Smooth muscle cell of the brain vasculature (primary cell): ENCODE measurements at places on chromosomes 16 and 17.

GRCh38 chr17:3621146-3621720, 12.0 kb upstream of the TRPV1 start:
- DNase-seq = no peak

DNA sequence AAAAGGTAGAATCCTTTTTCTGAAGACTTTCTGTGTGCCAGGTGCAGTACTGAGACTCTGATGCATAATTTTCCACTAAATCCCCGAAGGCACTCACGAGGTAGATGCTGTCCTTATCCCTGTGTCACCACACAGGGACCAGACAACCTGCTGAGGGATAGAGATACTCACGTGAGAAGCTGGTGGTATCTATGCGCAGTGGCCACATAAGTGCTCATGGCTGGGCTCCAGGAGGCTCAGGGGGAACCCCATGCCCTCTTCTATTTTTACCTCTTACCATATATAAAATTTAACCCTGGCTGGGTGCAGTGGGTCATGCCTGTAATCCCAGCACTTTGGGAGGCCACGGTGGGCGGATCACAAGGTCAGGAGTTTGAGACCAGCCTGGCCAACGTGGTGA, 38.3 kb downstream of the NT5M start:
- DNase-seq = no peak

GRCh38 chr16:3919413-3919812, 38.9 kb upstream of the CREBBP start:
- no peak for DNase-seq

GRCh38 chr16:67968400-67969253, at the start of gene SLC12A4:
Gene SLC12A4 (minus strand): TSS chr16:67968637. CDS start chr16:67968553, 84 bp downstream.
- DNase-seq = no peak

GRCh38 chr17:57091186-57091618, 6.2 kb downstream of the AKAP1 start:
- DNase-seq = no peak

- DNase-seq = no peak
Measured at GRCh38 chr17:48799069-48799723, 17.8 kb downstream of the TTLL6 start.

- DNase-seq = no peak
Measured at GRCh38 chr16:10663146-10663545, 31.6 kb downstream of the TEKT5 start.

GRCh38 chr16:24477492-24477891, 61.9 kb upstream of the RBBP6 start:
- no peak for DNase-seq

- DNase-seq = no peak
Measured at GRCh38 chr16:46932802-46933201, 40.7 kb downstream of the DNAJA2 start.

GRCh38 chr16:87836844-87837581, 32.3 kb downstream of the SLC7A5 start:
- DNase-seq = no peak

GRCh38 chr17:56185491-56186221, 32.4 kb downstream of the ANKFN1 start:
- no peak for DNase-seq

DNA sequence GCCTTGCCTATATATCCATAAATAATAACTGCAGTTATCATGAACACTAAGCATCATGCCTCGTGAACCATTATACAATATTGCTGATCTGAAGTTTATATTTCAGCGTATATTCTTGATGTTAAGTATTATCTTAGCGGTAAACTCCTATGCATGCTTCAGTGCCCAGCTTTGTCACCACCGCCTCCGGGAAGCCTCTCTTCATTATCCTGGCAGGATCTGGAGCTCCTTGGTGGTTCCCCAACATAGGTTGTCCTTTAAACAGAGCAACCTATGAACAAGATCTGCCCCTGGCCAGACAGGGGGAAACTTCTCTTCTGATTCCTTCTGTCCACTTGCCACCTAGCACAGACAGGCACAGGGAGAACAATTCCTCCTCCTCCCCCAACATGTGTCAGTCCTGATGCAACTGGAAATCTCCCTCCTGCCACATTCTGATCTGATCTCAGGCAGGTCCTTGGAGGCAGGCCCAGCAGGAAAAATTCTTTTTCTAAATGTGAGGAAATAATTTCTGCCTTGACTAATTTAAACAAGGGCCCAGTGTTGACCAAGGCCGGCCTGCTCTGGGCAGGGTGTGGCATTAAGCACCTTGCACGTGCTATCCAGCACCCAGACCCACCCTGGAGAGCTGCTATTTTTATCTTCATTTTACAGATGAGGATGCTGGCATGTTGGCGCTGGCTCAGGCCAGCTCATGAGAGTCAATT, 22.4 kb downstream of the SPNS2 start:
- no peak for DNase-seq

GRCh38 chr17:81008140-81008539, 16.5 kb downstream of the CHMP6 start:
- no peak for DNase-seq

- no peak for DNase-seq
Measured at GRCh38 chr17:61217878-61218437, 181.7 kb upstream of the TBX2 start.

DNA sequence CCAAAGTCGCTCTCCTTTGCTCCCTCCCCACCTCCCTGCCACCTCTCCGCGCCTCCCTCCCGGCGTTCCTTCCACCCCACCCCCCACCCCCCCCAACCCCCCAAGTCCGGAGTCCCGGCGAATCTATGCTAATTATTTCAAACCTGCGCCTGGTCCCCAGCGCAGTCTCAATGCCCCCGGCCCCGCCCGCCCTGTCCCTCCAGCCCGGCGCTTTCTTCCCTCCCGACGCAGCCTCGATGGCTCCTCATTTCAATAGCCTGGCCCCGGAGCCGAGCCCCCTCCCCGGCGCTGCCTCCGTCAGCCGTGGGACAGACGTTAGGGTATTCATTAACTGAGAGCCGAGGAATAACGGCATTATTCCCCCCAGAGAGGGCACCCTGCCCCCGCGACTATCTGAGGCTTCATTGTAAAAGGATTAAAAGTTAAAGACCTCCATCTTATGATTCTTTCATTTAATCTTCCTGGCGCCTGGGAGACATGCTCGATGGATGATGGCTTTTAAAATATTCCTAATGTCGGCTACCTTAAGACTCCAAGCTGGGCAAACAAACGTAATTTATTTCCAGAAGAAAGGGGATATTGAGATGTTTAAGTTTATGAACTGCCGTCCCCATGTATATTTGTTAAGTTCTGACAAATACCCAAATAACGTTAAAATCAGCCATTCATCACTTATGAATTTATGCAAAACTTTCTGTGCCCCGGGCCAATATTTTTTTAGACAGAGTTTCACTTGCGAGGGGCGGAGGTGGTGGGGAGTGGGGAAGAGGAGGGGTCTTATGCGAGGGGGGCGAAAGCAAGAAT, 3.4 kb downstream of the NOG start:
- DNase-seq = no peak

GRCh38 chr17:11331547-11332513, 90.8 kb downstream of the SHISA6 start:
- no peak for DNase-seq

DNA sequence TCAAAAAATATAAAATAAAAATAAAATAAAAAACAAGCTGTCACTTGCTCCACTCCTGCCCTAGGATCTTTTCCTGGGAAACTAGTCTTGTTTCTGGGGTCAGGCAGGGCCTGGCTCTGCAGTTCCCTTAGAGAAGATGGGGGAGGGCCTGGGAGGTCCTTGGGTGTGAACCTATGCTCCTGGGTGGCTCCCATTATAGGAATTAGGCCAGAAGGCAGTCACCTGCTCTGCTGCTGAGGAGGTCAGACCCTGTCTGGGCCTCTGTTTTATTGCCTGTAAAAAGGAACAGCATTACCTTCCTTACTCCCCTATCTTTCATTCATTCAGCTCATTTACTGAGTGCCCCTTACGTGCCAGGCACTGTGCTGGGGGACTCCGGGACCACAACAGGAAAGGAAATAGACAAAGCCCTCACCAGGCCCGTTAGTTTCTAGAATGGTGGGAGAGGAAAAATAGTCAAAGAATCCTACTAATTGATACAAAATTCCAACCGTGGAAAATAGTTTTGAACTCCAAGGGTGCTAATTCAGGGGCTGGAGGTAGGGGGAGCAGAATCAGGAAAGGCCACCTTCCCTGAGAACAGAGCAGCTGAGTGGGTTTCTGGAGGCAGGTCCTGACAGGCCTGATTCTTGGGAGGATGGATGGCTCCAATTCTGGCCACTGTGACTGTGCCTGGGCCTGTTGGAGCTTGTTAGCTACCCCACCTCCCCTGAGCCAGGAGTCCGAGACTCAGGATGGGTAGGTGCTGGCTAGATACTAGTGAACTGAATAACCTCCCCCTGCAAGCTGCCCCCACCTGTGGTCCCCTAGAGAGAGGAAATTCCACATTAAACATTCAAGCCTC, 1.3 kb upstream of the SLC46A1 start:
- no peak for DNase-seq
